Chondrocyte (in vitro differentiated cells): ENCODE measurements at places on chromosomes 13 and 19.
A peak's percentile ranks its signal among the peaks of the same experiment; 100 is the strongest.

GRCh38 chr19:752652-753517 lies 2.0 kb downstream of the MISP start:
- DNase-seq = no peak
- H3K27ac ChIP-seq = peak overlapping the region; percentile 96
- peak overlapping the region; percentile 48 for H3K4me3 ChIP-seq
- H3K27me3 ChIP-seq = no peaks in the 10 kb centered on the region
- peaks cover 22% of the 10 kb centered on the region for H3K4me1 ChIP-seq

- H3K27me3 ChIP-seq = no peaks in the 10 kb centered on the region
- no peak overlapping the region for H3K4me3 ChIP-seq
- H3K27ac ChIP-seq = no peak overlapping the region
- DNase-seq = no peak
- no peaks in the 10 kb centered on the region for H3K36me3 ChIP-seq
Measured at GRCh38 chr13:28743020-28743419, 24.2 kb upstream of the SLC46A3 start.

DNA sequence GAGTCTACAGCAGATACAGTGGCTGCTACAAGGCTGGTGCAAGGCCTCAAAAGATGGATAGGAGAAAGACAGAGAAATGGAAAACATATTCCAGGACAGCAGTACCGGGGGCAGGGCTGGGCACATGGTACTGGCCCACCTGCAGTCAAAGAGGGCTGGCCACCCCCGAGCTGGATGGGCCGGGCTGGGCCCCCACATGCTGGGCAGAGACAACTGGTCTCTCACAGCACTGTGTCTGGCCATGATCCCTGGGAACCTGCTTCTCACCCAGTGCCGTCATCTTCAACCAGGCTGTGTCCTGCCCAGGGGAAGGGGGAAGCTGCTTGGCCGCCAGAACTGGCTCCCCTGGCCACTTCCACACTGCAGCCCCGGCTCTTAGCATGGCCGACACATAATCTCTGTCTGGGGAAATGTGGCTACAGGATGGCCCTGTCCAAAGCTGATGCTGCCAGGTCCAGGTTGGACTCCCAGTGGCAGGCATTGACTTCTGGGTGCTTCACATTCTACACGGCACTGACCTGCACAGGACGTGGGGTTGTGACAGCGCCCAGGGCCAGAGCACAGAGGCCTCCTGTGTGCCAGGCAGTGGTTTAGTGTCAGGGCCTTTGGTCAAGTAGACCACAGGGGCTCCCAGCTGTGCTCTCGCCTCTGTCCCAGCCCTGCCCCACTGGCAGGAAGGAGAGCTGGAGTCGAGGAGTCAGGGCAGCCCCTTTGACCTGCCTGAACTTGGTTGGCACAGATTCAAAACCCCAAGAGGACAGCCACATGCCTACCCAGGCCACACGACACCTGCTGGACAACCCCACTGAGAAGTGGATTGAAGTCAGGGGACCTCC lies 21.7 kb downstream of the PEPD start:
- H3K27ac ChIP-seq = no peak overlapping the region
- no peaks in the 10 kb centered on the region for H3K27me3 ChIP-seq
- no peaks in the 10 kb centered on the region for H3K4me1 ChIP-seq
- no peak overlapping the region for H3K4me3 ChIP-seq
- DNase-seq = peak; percentile 75

DNA sequence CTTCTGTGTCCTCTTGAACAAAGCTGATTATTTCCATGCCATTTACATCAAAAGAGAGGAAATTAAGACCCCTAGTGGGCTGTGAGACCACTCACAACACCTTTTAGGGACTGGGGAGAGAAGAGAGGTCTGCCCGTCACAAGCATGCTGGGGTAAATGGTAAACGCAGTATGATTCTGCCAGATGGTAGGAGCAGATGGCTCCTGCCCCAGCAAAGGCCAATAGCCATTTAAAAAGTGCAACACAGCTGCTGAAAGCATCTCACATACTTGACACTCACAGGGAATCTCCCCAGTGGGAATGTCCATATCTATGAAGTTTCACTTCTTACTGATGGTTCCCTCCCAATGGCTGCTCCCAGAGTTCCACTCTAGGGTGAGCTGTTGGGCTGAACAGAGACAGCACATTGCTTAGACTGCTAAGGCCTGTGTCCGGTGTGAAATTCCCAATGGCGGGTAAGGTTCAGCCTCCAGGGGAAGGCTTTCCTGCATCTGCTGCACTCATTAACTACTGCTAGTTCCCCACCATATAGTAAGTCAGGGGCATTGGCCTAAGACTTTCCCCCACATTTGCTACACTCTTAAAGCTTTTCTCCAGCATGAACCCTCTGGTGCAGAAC lies 7.4 kb downstream of the ZNF671 start:
- DNase-seq = no peak
- H3K36me3 ChIP-seq = peaks cover 64% of the 10 kb centered on the region
- H3K4me1 ChIP-seq = peaks cover 3% of the 10 kb centered on the region
- H3K27me3 ChIP-seq = no peaks in the 10 kb centered on the region

- H3K27ac ChIP-seq = no peak overlapping the region
- DNase-seq = no peak
- H3K27me3 ChIP-seq = peaks cover 4% of the 10 kb centered on the region
- H3K4me1 ChIP-seq = no peaks in the 10 kb centered on the region
- no peak overlapping the region for H3K4me3 ChIP-seq
Measured at GRCh38 chr19:51078104-51078503, 4.6 kb downstream of the KLK14 start.
